ENCODE measurements at places on chromosomes 13 and 19.
A peak's percentile ranks its signal among the peaks of the same experiment; 100 is the strongest.

DNA sequence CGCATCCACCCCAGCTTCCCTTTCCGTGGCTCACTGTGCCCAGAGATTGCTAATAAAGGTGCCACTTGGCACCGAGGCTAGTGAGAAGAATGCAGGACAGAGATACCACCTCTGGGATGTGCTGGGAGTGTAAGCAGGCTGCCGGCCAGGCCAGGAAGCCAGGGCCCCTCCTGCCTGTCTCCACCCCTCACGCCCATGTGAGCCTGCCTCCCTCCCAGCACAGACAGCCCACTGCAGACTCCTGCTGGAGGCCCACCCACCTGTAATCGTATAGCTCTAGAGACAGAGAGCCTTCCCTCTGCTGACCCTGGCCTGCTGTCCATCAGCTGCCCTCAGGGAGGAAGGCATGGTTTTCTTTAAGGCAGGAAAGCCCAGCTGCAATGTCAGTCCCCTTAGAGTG, 13.9 kb downstream of the VSTM2B start:
- DNase-seq, result no peak

GRCh38 chr19:17796838-17797423, 2.0 kb downstream of the B3GNT3 start:
- no peak for DNase-seq

DNA sequence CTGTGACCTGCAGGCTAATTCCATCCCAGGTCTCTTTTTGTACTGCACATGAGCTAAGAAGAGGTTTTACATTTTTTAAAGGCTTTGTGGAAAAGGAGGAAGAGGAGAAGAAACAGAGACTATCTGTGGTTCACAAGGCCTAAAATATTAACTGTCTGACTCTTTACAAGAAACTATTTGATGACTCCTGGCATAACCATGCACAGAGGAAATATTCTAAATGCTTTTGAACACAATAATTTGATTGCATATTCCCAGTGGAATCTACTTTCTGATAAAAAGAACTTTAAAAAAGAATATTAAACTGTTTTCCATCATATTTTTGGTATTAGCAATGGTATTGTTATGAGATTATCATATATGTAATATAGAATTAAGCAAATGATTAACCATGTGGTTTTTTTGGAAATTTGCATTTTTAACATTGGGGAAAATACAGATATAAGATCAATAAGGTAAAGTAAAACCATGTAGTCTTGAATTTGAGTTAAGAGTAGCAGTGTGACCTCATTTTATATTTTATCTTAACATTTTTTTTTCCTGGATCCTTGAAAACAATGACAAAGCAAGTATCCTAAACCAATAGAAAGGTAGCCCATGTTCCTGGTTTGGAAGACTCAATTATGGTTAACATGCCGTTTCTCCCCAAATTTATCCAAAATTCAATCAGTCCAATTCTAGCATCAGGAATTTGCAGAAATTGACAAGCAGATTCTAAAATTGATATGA, 251.0 kb downstream of the UQCRFS1 start:
- DNase-seq, result no peak

- no peak for DNase-seq
Observed at GRCh38 chr13:78576261-78576660, 27.1 kb downstream of the POU4F1 start.

- no peak for DNase-seq
Observed at GRCh38 chr13:30334663-30335386, 27.5 kb upstream of the KATNAL1 start.

DNA sequence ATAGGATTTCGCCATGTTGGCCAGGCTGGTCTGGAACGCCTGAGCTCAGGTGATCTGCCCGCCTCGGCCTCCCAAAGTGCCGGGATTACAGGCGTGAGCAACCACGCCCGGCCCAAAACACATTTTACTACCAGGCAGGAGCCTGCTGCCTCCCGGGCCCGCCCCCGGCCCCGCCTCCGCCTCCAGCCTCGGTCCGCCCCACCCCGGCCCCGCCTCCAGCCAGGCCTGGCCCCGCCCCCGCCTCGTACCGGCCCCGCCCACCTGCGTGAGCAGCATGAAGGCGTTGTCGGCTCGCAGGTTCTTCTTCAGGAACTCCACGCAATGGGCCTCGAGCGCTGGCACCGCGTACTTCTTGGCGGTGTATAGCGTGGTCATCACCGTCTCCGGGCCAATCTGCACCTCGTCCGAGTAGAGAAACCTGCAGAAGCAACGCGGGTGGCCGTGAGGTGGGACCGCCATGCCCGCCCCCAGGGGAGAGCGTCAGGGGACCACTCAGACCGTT, 22.7 kb downstream of the BTBD2 start:
- DNase-seq, result no peak

DNA sequence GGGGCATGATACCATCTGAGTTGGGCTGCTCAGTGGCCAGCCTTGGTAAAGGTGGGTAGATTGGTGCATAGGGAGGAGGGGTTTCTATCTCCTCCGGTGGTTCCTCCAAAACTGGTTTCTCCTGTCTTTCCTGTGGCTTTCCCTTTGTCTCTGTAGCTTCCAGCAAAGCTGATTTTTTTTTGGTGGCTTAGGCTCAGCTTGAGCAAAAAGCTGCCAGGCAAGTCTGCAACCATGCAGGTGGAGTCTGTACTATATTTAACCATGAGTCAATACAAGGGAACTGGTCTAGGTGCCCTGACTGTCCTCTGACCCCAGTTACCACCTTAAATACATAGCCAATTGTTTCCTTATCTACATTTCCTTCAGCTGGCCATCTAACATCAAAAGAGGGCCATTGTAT, 64.0 kb upstream of the ZNF681 start:
- DNase-seq, result no peak

- DNase-seq, result peak; percentile 85
Observed at GRCh38 chr19:41957838-41958366, 1.2 kb downstream of the RABAC1 start.

DNA sequence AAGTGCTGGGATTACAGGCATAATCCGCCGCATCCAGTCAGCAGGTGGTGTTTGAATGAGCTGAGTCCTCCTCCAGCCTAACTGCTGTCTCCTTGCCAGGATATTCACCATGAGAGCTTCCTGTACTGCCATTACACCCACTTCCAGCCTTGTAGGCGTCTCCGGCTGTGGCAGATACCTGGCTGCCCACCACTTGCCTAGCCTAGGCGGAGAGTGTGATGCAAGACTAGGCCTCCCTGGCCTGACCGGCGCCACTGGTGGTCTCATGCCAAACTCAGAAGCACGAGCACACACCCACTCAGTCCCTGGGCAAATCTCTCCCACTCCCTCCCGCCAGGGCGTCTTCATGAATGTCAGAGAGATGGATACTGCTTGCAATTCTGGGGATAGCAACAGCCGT, 16.6 kb downstream of the IL12RB1 start:
- DNase-seq, result no peak

DNA sequence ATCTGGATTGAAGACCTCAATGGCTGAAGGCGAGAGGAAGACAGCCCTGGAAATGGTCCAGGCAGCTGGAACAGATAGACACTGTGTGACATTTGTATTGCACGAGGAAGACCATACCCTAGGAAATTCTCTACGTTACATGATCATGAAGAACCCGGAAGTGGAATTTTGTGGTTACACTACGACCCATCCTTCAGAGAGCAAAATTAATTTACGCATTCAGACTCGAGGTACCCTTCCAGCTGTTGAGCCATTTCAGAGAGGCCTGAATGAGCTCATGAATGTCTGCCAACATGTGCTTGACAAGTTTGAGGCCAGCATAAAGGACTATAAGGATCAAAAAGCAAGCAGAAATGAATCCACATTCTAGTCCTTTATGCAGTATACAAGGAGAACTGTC, 1.2 kb downstream of the POLR1D start:
- no peak for DNase-seq

- no peak for DNase-seq
Observed at GRCh38 chr13:79483086-79483706, 2.2 kb downstream of the NDFIP2 start.

- peak; percentile 97 for DNase-seq
Observed at GRCh38 chr19:18007917-18008673, at the start of gene ARRDC2. TSS of gene ARRDC2 (plus strand) at chr19:18008170. CDS start at chr19:18008311, 141 bp downstream.

- DNase-seq, result no peak
Observed at GRCh38 chr13:109199280-109199679, 569.9 kb downstream of the MYO16 start.

DNA sequence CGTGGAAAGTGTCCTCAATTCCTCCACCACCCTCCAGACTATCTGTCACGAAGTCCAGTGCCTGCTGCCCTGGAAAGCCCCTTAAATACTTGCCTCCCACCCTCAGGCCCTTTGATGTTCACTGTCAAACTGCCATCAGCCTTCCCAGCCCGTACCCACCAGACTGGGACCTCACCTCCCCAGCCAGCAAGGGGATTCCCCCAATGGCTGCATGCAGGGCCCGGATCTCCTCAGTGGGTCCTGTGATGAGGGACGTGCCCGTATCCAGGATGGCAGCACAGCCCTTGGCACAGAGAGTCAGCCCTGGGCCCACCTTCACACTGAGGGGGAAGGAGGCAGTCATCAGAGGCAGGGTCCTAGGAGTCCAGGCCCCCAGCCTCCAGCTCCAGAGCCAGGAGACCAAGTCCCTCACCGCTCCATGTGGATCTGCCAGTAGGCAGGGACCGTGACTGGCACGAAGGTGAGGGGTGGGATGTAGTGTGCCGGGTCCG, 6.1 kb downstream of the NAPSA start:
- no peak for DNase-seq

GRCh38 chr19:6253954-6254733, 25.6 kb downstream of the MLLT1 start:
- DNase-seq, result no peak

DNA sequence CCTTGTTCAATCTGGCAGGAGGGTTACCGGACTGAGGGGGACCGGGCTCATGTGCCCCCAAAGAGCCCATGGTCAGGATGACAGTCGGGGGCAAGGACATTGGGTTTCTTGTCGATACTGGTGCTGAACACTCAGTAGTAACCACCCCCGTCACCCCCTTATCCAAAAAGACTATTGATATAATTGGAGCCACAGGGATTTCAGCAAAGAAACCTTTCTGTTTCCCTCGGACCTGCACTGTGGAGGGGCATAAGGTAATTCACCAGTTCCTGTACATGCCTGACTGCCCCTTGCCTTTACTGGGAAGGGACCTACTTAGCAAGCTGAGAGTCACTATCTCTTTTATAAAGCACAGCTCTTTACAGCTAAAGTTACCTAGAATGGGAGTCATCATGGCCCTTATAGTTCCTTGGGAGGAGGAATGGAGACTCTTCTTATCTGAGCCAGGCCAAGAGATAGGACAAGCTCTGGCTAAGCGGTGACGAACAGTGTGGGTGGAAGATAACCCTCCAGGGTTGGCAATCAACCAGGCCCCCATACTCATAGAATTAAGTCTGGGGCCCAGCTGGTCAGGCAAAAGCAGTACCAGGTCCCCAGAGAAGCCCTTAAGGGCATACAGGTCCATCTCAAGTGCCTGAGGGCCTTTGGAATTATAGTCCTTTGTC, 603.7 kb downstream of the UQCRFS1 start:
- no peak for DNase-seq

DNA sequence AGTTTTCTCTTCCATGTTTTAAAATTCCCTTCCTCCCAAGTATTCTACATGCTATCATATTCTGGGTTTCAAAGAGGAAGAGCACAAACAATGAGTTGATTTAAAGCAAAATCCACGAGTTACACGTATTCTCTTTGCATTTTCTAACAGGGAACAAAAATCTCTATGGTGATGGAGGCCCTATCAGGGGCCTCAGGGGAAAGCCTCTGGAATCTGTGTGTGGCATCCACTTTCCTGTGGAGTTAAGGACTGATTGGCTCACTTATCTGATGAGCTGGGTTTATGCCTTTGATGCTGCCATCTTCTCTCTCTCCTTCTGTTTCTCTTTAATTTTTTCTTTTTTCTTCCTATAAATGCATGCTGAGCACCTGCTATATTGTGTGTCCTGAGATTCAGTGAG, 14.8 kb downstream of the OLFM4 start:
- DNase-seq, result no peak

GRCh38 chr13:73738626-73739025, 395.6 kb downstream of the KLF12 start:
- no peak for DNase-seq

GRCh38 chr19:55546011-55546410, 668 bp upstream of the SBK3 start:
- no peak for DNase-seq

DNA sequence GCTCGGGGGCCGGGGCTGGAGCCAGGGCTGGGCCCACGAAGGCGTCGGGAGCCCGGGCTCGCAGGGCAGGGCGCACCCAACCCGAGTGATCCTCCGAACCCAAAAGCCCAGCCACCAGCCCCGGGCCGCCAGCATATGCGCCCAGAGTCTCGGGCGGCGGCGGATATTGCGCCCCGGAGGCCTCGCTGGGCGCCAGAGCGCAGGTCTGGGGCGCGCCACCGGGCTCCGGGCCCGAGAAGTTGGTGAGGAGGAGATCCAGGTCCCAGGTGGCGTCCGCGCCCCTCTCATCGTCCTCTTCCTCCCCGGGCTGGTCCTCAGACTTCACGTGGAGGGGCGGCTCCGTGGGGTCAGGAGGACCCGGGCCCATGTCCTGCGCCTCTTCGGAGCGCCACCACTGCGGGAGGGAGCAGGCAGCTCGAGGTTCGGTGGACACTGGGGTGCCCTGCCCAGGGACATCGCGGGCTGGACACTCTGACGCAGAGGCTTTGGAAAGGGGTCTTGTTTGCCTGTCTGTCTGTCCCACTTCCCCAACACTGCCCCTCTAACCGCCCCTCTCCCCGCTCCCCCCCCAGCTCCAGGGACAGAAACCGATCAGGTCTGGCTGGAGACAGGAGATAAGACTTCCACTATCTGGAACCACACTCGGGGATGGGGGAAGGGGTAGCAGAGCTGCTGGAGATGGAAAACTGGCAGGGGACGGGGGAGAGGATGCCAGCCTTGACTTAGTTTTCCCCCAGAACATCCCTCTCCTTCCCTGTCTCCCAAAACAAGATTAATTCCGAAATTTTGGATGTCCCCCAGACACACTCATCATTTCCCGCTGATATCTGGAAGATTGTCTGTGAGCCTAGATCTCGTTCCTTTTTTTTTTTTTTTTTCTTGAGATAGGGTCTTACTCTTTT, 1.0 kb downstream of the KLF1 start:
- no peak for DNase-seq

DNA sequence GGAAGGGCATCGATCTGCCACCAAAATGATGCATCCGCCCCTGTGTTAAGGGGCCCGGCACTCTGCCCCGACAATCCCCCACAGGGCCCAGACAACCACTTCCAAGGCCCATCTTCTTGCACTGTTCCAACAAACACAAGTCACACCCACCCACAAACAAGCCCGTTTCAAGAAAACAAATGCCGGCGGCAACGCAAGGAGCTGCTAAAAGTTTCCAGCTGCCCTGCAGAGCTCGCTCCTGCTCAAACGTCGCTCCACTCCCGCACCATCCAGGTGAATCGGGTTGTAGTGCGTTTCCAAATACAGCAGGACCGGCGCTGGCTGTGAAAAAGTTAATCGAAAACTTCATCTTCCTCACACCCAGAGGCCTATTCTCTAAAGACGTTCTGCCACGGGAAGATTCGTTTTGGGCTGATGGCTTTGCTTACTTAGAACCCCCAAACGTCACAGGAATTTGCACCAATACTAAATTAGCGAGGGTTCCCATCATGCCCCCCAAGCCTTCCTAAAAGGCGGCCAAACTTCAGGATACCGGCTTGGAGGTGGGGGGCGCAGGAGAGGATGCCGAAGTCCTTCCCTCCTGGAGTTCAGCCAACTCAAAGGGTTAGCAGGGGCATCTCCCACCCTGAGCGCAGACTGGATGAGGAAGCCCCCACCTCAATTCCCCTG, 107.4 kb upstream of the DOCK9 start:
- no peak for DNase-seq
